ENCODE measurements at places on chromosomes 5 and 9.

DNA sequence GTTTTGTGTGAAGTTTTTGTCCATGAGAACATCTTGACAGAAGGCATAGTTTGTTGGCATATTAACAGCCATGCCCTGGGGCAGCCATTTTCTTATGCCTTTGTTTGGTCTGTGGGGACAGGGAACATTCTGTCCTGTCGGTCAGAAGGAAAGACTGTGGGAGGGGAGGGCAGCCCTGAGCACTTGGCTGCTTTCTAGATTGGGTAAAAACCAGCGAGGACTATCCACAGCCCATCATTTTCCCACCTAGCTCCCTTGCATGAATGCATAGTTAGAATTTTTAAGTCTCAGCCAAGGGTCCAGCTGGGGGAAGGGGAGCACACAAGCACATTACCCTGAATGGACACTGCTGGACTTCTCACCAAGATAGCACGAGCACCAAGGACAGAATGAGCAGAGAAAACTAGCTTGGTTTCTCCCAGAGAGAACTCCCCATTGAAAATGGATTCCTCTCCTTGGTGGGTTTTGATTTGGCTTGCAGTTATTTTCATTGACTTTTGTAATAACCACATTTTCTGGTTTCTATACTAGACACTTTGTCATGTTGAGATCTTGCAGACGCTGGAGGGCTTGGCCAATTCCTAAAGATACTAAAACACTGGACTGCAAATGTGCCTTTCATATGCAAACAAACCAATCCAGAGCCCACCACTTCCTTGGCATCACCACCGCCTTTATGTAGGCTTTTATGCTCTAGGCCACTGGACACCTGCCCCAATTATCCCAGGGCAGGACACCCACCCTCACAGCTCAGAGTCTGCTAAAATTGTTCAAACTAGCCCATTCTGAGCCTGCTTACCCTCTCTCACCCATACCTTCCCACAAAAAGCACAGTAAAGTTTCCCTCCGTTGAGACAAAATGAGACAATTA is 129.9 kb downstream of the BOD1 start:
- DNase-seq: no peak

GRCh38 chr9:127575875-127576778 is 36.0 kb upstream of the STXBP1 start:
- DNase-seq: no peak

DNA sequence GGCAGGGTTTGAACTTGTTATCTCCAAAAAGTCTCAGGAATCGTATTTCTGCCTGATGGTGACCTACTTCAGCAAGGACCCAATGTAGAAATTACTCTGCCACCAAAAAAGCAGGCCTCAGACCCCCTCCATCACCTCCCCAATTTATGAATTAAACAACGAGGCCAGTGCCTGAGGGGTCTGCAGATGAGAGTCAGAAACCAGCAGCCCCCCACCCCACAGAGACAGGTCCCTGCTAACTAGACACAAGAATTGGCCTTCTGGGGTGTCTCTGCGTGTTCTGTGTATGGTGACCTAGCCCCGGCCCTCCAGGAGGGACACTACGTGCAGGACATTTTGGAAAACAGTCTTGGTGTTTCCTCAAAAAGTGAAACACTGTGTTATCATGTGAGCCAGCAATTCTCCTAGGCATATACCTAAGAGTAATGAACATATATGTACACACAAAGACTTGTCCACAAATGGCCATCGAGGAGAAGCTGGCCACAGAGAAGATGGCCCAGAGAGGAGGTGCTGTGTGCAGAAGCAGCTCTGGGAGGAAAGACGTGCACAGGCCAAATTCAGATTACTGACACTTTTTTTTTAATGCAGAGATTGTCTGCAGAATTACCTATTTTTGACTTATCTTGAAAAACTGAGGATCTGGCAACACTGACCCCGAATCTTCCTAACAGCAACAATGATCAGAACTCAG is 93.8 kb downstream of the ADAMTS2 start:
- DNase-seq: no peak

DNA sequence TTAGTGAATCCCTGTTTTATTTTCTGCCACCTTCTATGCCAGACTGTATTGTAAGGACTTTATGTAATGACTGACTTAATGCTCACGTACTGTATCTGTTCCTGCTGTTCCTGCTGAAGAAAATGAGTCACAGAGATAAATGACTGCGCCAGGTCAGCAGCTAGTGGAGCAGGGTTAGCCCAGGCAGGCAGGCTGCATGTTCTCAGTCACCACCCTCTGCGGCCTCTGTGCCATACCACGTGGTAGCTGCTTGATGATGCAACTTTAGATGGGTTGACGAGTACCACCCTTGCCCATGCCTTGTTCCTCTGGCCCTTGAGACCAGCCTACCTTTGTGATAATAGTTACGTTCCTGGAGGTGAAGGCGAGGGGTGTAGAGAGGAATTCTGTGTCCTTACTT is 161.9 kb downstream of the TRIO start:
- no peak for DNase-seq

Measured in AG09319 (cell line).